Stimulated activated naive CD8-positive, alpha-beta T cell treated with anti-CD3 and anti-CD28 coated beads, Interleukin-15, Interleukin-2, amounts not matched to agents 100 U/mL and 50 U/mL, for 24 hours (primary cell): ENCODE measurements at places on chromosomes 12 and 14.

- peak; percentile 66 for DNase-seq
These were observed 115.9 kb upstream of the TMPO start for GRCh38 chr12:98399532-98399931.

GRCh38 chr12:53869500-53869899 is 69.1 kb upstream of the HOXC13 start:
- no peak for DNase-seq

- peak; percentile 15 for DNase-seq
These were observed 4.5 kb downstream of the RPS26 start for GRCh38 chr12:56046027-56046780.

DNA sequence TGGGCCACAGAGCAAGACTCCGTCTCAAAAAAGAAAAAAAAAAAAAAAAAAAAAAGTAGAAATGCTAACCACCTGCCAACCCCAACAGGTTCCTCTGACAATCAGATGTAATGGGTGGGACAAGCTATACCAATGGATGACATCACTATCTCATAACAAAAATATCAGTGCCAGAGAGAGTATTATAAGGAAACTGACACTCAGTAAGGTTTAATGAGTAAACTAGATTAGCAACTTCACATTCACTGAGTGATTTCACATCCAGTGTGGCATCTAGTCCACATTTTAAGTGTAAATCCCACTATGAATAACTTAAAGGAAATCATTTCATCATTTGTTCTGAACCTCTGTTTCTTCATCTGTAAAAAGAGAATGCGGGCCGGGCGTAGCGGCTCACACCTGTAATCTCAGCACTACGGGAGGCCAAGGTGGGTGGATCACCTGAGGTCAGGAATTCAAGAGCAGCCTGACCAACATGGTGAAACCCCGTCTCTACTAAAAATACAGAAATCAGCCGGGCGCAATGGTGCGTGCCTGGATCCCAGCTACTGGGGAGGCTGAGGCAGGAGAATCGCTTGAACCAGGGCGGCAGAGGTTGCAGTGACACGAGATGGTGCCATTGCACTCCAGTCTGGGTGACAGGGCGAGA is 1.8 kb downstream of the SART3 start:
- DNase-seq: no peak

GRCh38 chr14:99596772-99597171 is 7.2 kb downstream of the CCDC85C start:
- DNase-seq: no peak

- DNase-seq: no peak
These were observed 196.3 kb downstream of the NPAS3 start for GRCh38 chr14:33134975-33135374.

- no peak for DNase-seq
These were observed 288.4 kb downstream of the DAD1 start for GRCh38 chr14:22300646-22301045.

GRCh38 chr12:43805149-43805859 is 813 bp downstream of the TWF1 start:
- no peak for DNase-seq

DNA sequence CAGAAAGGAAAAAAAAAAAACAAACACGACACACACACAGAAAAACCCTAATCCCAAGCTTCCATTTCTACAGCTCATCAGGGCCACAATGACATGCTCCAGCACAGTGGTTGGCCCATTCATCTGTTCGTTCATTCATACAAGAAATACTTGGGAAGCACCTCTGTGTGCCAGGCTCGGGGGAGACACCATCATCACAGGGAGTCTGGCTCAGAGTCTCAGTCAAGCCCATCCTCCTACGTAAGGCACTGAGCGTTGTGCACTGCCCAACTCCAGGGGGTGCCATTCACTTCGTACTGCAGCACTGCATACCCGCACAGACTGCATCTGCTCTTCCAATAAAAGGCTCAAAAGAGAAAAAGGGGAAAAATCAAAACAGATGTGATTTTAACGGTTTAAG is 15.3 kb downstream of the VPS37B start:
- peak; percentile 50 for DNase-seq

- no peak for DNase-seq
These were observed 51.8 kb downstream of the MSRB3 start for GRCh38 chr12:65330331-65330730.

GRCh38 chr14:21107283-21107800 is 6.5 kb downstream of the TMEM253 start:
- DNase-seq: no peak

DNA sequence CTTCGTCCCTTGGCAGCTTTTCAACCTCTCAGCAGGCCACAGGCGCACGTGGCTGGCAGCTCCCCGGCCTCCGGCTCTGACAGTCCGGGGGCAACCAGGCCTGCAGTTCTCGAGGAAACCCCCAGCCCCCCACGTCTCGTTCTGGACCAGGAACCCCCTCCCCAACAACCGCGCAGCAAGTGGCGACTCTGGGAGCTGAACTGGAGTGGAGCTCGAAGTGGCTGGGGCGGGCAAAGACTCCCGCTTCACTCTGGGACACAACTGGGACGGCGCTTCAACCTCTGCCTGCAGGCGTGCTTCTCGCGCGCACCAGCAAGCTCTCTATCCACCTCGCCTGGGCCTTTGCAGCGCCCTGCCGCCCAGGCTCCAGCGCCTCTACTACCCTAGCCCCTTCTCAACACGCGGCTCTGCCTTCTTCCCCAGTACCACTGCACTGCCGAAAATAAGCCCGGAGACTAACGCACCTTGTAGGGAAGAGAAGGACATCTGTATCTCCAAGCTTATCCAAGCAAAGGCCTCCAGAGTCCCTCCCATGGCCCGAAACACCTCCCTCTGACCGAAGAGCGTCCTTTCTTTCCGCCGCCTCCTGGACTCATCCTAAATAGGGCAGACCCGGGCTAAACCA is 2.4 kb upstream of the NKX2-1 start:
- no peak for DNase-seq

- no peak for DNase-seq
These were observed 2.1 kb downstream of the VASH1 start for GRCh38 chr14:76763096-76764041.

DNA sequence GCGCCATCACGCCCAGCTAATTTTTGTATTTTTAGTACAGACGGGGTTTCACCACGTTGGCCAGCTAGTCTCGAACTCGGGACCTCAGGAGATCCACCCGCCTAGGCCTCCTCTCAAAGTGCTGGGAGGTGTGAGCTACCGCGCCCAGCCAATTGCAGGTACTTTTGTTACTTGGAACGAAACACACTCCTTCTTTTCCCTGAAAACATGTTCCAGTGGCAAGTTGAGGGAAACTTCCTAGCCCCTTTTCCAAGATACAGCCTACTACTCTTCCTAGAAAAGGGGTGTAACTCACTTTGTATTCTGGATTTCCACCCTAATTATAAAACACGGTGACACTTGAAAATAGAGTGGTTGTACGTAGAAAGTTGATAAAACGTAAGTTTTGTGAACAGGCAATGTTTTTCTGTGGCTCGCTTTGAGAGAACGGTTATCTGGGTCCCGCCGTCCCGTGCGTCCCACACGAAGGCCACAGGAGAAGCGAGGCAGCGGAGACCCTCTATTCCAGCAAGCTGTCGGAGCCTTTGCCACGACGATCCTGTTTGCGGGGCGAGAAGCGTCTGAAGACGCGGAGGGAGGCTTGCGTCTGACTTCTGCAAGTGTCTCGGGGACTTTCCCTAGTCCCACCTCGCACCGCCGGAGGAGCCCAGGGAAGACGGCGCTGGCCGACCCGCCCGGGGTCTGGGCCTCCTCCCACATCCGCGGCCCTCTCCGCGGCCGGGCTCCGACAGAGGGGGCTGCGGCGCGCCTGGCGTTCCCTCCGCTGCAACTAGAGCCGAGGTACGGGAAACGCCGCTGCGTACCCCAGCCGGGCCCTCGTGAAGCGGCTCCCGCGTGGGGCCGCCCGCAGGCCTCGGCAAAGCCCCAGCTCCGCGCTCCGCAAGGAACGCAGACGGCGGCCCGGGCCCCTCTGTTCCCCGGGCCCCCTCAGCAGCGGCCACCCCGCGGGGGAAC is 745 bp downstream of the CDCA4 start:
- DNase-seq: peak; percentile 73

DNA sequence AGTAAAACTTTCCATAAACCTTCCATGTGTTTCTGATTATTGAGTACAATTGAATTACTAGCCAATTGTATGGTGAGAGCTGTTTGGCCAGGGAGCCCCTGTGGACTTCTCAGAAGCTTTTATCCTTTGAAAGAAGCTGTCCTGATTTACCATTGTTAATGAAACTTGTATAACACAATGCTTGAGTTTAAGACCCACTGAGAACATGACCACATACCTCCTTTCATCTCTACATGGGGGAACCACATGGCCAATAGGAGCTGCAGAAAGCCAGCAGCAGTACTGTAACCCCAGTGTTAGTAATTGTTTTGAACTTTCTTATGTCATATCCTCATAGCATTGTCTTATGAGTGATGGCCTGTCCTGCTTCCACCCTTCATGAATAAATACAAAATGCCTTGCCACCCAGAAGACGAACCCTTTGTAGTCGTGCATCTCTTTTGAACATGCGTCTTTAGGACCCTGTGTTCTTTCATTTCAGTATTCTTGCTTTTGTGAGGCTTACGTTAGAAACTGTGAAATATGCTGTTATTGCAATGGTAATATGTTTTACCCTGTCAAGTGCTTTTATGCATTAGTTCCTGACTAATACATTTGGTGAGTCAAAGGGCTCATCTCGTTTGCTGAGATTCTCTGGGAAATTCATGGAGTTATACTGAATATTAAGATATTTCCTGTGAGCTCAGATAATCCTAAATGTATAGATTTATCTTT is 815.7 kb downstream of the NRXN3 start:
- no peak for DNase-seq

DNA sequence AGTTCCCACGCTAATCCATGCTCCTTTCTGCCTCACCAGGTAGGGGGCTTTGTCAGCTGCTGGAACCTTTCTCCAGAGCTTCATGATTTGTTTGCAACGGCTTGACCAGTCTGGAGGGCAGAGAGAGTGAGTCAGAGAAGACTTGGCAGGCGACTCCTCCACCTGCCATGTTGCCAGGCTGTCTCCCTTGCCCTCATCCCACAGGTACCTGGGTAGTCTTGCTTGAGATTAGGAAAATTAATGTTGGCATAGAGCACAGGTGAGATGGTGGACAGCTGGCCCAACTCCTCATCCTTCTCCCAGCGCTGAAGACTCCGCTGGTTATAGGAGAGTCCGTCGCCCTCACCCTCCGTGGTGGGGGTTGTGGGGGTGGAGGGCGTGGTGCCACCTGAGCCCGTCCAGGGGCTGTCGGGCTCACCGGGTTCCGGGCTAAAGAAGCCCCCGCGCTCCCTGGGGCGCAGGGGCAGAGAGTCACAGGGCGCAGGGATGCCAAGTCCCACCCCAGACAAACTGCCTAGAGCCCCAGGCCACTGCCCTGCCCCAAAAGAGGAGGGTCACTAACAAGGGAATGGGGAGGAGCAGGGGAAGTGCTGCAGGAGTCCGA is 18.6 kb downstream of the KMT2D start:
- DNase-seq: no peak

DNA sequence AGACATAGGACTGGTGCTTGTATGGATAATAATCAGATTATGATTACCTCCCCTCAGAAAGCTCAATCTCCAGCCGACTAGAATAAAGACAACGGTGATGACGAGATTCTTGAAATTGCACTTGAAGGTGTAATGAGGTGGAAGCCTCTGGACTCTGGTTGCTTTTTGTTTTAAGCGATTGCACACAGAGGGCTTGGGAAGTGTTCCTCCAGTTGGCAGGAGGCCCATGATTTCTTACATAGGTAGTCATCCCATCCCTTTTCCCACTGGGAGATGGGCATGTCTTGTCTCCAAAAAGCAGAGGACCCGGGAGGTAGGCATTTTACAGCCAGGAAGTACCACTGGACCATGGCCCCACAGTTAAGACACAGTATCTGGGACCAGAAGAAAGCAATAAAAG is 165.7 kb upstream of the FKBP4 start:
- no peak for DNase-seq

DNA sequence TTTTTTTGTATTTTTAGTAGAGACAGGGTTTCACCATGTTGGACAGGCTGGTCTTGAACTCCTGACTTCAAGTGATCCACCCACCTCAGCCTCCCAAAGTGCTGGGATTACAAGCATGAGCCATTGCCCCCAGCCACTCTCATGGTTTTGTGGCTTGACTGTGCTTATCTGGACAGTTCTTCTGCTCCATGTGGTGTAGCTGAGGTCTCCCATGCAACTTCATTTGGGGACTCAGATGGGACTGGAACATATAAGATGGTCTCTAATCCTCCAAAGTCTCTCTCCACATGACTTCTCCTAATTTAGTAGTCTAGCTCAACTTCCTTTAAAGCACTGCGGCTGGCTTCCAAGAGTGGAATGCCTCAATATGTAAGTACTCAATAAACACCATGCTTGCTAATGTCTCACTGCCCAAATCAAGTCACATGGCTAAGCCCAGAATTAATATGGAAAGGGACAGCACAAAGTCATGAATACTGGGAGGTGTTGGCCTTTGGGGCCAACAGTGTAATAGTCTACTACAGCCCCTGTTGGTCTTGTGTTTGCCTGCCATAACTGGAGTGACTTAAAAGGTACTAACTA is 7.4 kb downstream of the INHBC start:
- no peak for DNase-seq

DNA sequence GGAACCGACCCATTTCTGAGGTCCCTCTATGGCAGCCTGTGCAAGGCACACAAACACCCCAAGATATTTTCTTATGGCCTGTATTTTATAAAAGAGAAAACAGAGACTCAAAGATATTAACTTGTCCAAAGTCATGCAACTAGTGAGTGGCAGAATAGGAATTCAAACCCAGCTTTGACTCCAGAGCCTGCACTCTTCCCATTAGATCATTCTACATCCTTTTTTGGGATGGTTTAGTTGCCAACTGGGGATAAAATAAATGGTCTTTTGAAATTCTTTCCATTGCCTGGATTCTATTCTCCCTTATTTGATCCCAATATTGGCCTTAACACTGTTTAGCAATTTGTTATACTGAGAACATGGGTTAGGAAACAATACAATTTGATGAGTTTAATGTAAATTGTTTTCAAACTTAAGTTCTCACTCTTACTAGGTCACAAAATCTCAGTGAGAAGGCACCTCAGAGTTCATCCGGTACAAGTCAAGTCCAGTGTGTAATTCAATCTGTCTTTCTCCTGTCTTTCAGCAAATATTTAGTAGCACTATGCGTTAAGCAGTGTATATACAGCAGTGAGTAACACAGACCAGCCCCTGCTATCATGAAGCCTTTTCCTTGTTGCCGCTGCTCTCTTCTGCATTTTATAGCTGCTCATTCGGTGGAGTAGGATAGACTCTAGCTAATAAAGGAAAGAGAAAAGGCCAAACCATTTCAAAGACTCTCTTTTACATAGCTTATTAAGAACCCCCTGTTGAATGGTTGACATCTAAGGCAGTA is 162.1 kb upstream of the IFNG-AS1 start:
- DNase-seq: no peak

- no peak for DNase-seq
These were observed 71.1 kb upstream of the SYT1 start for GRCh38 chr12:78793491-78793890.
